Activated gamma-delta T cell (primary cell): ENCODE measurements at places on chromosomes 3 and 15.

- DNase-seq, result no peak
Observed at GRCh38 chr3:38643090-38643489, 6.4 kb downstream of the SCN5A start.

DNA sequence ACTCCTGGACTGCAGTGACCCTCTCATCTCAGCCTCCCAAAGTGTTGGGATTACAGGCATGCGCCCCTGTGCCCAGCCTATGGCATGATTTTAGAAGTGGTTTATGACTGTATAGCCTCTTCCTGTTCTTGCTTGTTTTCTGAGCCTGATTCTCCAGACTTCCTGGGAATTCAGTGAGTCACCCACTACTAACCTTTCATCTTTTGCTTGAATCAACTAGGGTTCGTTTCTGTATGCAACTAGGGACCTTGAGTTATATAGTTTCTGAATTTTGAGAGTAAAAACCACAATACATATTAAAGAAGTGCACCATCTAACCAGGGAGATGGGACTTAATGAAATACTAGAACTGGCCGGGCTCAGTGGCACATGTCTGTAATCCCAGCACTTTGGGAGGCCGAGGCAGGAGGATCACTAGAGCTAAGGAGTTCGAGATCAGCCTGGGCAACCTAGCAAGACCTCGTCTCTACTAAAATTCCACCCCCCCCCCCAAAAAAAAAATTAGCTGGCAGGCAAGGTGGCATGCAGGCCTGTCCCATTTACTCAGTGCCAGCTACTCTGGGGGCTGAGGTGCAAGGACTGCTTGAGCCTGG is 76.0 kb downstream of the ZNF609 start:
- no peak for DNase-seq

DNA sequence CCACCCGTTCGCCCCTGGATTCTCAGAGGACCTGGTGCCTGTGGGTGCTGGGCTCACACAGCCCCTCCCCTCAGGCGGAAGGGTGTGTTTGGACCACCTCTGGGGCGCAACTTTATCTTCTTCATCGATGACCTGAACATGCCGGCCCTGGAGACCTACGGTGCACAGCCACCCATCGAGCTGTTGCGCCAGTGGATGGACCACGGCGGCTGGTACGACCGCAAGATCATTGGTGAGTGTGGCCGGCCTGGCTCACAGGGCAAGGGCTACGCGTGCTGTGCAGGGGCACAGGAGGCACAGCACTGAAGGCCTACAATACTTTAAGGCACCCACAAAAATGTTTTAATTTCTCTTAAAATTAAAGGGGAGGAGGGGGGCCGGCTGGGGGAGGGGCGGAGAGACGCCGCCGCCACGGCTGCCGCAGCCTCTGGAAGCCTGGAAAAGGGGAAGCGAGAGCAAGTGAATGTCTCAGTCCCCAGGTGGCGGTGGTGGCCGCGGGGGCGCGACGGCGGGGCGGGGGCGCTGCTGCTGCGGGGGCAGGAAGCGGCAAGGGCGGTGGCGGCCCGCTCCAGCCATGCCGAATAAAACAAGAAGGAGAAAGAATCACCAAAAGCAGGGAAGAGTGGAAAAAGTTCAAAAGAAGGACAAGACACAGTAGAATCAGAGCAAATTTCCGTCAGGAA is 56.8 kb downstream of the DNAH1 start:
- DNase-seq, result no peak

- DNase-seq, result no peak
Observed at GRCh38 chr3:111735243-111735758, 123.8 kb upstream of the PHLDB2 start.

- no peak for DNase-seq
Observed at GRCh38 chr15:85374831-85375230, 5.6 kb upstream of the AKAP13 start.

DNA sequence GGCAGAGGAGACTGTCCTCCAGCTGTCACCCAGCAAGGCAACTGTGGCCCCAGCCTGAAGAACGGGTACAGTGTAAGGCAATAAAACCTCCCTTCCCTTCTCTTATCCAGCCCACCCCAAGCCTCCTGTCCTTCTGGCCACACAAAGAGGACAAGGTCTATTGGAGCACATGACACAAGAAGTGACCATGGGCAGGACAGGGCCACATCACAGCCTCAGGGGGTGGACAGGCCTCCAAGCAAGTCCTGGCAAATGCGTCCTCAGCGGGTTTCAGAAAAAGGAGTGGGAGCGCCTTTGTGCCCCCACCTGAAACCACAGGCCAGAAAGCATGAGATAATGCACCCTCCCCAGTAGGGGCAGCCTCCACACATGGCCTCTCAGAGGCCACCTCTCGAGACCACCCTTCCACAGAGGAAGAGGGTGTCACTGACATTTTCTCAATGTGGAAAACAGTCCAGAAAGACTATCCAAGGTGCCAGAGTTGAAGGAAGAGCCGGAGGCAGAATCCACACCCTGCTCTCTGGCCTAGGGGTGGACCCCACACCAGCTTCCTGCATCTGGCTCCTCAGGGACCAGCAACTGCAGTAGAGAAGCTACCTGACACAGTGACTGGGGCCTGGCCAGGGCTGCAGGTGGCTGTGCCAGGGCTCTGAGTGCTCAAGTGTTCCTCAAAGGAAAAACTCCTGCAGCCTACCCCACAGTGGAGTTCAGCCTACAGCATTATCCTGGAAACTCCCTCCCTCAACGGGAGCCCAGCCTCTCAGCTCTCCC is 43.9 kb downstream of the CCDC12 start:
- DNase-seq, result no peak

DNA sequence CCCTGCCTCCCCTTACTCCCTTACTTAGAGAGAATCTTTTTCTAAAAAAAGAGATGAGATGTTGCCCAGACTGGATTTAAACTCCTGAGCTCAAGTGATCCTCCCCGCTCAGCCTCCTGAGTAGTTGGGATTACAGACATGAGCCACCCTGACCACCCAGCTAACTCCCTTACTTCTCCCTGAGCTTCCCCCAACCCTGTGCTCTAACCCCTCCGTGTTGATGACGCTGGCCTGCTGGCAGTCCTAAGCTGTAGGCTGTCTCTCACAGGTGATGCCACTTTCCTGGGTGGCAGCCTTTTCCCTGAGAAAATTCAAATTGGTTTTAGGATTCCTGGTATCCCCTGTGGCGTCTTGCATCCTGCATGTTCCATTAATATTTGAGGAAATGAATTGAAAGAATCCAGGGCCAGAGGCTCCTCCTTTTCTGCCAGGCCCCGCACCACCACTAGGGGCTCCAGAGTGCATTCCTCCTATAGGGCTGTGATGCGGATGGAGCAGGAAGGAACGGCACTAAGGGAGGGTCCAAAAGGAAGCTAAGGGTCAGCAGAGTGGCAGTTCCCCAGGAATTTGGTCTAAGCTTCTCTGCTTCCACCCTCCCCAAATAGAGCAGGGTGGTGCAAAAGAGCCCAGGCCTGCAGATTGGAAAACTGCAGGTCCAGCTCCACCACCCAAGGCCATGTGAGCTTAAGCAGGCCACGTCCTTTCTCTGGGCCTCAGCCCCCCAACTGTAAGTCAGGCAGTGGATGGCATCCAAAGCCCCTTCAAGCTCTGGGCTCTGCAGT is 101.1 kb downstream of the DAPK2 start:
- DNase-seq, result no peak

DNA sequence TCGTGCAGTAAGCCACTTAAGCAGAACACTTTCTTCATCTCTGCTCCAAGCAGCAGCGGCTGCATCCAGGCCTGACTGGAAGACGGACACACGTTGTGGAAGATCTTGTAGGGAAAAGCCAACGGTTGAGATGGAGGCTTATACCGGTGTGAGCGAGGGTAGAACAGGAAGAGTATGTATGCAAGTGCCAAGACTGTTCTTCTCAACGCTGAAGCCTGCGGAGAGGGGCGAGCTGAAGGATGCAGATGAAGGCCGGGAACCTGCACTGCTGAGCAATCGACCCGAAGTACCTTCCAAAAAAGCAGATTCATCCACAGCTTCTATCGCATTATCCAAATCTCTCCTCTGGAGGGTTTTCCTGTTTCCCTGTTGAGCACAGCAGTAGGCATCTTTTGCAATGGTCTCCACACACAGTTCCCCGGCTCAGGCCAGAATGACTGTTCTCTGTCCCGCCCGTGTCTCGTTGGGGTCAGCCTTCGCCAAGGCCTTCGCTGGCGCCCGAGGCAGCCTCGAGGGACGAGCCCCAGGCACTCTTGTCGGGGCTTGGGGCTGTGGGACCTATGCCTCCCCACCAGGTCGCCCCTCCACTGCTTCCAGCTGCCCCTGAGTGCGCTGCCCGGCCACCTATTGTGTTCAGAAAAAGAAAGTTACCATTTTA is 22.2 kb upstream of the DYNC1LI1 start:
- DNase-seq, result no peak

GRCh38 chr3:179072100-179072438 is 460 bp upstream of the ZMAT3 start:
- no peak for DNase-seq

DNA sequence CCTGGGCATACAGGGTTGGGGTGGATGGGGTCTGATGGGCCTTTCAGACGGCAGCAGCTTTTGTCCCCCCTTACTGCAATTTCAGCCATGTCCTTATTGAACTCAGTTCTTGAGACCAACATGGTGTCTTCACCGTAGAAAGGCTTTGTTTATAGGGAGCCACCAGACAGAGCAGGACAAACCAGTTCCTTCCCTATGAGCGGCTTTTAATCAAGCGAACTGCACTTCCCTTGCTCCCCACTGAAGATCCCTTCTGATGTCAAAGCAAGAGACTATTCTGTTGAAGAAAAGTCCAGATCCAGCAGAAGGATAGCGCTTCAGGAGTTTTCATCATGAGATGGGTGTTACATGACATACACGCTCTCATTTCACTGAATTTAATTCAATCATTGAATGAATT is 100.4 kb downstream of the CD47 start:
- DNase-seq, result no peak

- DNase-seq, result no peak
Observed at GRCh38 chr15:94041746-94042145, 189.6 kb upstream of the MCTP2 start.

GRCh38 chr3:98811048-98811447 is 47.9 kb downstream of the ST3GAL6 start:
- no peak for DNase-seq

DNA sequence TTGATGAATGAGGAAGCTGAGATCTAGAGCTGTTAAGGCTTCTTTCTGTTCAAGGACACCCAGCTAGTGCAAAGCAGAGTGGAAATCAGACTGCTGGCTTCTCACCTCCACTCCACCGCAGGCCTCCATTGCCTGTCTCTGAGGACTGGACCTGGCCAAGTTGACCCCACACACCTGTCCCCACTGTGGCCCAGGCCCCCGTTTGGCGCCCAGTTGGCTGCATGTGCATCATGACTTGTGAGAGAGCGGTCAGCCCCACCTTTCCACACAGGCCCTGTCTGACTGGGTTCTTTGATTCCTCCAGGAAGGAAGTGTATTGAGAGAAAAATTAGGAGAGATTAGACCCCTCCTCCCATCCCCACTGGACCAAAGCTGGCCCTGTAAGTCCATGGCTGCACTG is 206.3 kb upstream of the TLE3 start:
- no peak for DNase-seq

- no peak for DNase-seq
Observed at GRCh38 chr15:61671736-61672135, 388.5 kb downstream of the VPS13C start.

GRCh38 chr3:24911076-24911475 is 416.4 kb upstream of the THRB start:
- DNase-seq, result no peak

DNA sequence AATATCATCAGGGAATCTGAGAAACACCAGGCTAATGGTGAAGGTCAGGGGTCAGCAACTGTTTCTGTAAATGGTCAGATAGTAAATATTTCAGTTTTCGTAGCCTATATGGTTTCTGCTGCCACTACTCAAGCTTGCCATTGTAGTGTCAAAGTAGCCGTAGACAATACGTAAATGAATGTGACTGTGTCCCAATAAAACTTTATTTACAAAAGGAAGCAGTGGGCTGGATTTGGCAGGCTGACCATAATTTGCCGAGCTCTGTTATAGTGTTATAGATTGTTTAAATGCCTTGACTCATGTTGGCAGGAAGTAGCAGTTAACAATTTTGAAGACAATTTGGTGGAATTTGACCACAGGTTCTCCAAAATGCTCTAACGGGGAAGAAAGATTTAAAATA is 548.2 kb downstream of the FOXP1 start:
- DNase-seq, result no peak

DNA sequence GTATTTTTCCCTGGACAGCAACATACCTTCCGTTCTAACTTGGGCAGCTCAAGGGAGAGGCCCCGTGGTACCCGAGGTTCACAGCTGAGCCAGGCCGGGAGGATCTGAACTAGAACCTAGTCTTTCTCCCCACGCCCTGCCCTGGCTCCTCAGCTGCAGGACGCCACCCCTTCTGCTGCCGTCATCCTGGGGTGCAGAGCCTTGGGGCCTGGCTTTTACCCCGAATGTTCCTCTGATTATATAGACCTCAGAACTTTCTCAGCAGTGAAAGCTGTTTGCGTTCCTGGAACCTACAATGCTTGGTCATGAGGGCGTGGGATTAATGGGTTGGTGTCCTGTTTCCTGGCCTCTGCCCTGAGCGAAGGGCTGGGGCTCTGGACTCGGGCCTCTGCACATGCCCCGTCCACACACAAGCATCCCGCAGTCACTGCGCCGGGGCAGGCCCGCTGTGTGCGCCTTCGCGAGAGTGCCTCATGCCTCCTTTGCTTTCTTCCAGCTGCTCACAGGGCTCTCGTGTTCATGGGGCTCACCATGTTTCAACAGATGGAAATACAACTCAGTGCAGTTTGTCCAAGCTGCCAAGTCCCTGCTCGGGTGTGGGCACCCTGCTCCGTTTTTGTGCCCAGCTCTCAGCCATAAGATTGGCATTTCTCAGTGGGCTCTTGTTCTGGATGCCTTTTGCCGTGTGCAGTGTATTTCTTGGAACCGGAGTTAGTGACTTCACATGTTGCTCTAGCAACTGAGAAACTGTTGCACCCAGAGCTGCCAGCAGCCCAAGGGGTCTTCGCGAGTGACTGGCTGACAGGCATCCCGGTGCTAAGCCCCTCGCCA is 20.4 kb downstream of the SYNM start:
- no peak for DNase-seq

DNA sequence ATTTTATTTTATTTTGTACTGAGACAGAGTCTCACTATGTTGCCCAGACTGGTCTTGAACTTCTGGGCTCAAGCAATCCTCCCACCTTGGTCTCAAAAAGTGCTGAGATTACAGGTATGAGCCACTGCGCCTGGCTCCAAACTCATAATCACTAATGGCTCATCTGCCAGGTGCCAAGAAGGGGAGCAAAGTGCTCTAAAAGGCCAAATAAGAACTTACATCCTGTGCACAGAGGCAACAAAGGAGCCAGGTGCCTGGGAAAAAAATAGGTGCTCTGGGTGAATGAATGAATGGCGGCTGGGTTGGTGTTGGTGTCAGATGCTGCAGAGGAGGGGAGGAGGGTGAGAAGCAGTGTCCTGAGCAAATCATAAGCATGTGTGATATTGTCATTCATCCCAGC is 25.9 kb upstream of the ADAMTS7 start:
- no peak for DNase-seq

DNA sequence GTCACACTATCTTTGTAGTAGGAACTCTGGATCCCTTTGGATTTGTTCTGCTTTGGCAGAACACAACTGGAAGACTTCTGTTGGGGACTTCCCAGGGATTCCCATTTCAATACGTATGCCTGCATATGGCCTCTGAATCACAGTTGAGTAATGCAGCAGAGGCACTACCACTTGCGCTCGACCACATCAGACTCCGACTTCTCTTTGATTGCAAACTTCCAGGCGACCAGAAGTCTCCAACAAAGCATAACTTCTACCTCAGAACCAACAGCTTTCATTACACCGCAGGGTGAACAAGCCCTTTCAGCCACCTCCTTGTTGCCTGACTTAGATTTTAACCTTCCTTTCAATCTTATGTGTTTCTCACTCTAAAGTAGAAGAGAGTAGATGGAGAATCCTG is 924.4 kb downstream of the IGSF11 start:
- no peak for DNase-seq
